ENCODE measurements at places on chromosomes 3 and 15.

- DNase-seq: no peak
Measured at GRCh38 chr3:120170223-120170622, 76.0 kb upstream of the GSK3B start.

GRCh38 chr3:189337673-189338091 lies 165.9 kb downstream of the TPRG1 start:
- no peak for DNase-seq

GRCh38 chr3:42032693-42033349 lies 58.3 kb upstream of the TRAK1 start:
- no peak for DNase-seq

GRCh38 chr15:52789601-52790168 lies 451 bp downstream of the ONECUT1 start:
- DNase-seq: no peak

GRCh38 chr15:37037071-37037655 lies 63.2 kb downstream of the MEIS2 start:
- no peak for DNase-seq

DNA sequence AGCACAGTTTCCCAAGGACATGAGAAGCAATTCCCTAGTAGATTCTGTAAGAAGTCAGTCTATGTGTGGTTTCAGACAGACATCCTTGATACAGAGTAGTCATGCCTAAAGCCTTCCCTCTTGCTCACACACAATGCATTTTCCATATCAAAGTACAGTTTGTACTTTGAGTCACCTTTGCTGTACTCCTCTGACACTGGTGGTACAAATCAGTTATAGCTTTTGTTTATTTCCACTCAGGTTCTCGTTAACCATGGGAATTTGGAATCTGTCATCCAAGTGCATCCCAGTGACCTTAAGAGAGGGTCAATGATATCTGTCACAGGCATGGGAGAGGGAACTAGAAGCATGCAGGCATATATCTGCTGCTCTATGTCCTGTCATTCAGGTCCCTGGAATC lies 3.6 kb upstream of the GNB4 start:
- DNase-seq: no peak

DNA sequence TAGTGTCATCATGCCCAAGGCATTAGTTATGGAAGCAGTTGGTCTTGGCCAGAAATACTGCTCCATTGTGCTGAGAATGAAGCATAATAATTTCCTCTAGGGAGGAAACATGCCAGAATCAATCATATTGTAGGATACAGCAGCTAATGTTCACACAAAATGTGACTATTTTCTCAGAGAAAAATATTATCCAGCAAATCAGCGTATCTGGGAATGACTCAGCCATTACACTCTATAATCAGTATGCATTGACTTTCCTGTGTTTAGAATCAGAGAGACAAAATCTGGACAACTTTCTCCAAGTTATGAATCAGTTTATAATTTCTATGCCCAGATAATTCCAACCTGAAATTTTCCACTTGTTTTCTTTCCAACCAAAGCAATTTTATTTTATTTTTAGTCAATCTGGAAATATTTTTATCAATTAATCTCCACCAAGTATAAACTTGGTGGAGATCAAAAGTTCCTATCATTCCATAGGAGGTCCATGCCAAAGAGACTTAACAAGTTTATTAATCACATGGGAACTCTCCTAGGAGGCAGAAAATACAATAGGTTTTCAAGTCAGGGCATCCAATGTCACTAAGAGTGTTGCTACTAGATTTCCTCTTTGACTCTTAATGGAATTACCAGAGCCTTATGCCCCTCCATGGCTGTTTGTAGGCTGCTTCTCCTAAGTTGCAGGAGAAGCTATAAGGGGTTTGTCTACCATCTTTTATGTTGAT lies 36.4 kb downstream of the SUCNR1 start:
- no peak for DNase-seq

GRCh38 chr15:25242166-25242879 lies 196.5 kb downstream of the UBE3A start:
- DNase-seq: no peak

DNA sequence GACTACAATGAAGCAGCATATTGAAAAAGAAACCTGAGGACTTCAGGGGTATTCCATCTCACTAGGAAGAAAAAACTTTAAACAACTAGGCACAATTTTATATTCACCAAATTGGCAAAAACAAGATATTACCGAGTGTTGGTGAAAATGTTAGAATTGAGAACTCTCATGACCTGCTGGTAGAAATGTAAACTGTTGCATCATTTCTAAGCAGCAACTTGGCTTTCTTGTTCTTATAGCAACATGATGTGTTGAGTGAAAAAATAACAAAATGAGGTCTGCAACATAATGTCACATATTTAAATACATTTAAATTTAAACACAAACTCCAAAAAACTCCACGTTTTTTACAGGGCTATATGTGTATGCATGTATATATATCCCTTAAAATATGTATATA lies 59.0 kb upstream of the SPPL2A start:
- no peak for DNase-seq

Data from immature natural killer cell (primary cell).